ENCODE measurements at places on chromosomes 2 and 18.

DNA sequence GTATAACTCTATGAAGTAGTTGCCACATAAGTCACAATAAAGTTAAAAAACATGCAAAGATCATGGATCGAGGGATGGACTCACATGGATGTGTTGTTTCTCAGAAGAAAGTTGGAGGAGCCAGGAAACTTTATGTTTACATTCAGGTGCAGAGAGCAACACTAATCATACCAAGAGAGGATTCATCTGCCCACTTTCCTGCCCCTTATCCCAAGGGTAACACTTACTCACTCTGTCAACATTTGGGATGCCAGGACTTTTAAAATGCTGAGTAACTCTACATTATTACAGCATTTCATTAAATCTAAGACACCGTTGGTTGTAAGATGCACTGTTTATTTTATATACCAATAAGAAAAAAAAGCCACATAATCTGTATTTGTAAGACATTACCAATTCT, 170.4 kb downstream of the KCNE4 start:
- no peak for DNase-seq

DNA sequence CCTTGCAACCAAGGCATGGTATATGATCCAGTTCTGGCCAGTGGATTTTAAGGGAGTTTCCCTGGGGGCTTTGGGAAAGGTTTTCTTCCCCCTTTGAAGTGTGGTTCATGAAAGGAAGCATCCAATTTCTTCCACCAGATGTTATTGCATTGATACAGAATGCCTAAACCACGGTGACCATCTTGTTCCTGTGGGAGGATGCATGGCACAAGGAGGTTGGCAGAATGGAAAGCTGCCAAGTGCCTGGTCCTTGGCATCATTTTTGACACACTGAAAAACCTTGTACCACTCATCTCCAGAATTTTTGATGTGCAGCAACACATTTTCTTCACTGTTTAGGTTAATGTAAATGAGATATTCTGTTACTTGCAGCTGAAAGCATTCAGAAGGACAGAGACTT, 55.2 kb upstream of the CXCR4 start:
- DNase-seq, result no peak

DNA sequence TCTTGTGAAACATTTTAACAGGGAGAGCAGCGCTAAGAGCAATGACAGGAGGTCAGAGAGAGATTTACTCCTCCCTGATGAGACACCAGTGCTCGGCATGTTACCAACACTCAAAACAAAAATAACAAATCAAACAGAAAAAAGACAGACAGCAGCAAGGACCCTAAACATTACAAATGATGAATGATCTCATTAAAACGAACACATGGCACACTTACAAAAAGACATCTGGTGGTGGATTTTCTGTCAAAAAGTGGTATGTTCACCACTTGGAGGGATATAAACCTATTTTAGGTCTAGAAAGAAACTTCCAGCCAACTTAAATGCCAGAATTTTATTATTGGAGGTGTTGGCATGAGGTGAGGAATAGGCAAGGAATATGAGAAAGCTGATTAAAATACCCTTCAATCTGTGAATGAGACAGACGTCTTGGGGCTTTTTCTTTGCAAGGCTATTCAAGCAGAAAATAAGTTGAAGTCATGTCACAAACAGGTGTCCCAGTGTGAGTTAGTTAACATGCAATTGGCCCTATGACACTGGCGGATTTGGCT, 112.8 kb downstream of the PRELID3A start:
- DNase-seq, result no peak

- DNase-seq, result no peak
Measured at GRCh38 chr2:121288454-121289231, 3.6 kb upstream of the TFCP2L1 start.

DNA sequence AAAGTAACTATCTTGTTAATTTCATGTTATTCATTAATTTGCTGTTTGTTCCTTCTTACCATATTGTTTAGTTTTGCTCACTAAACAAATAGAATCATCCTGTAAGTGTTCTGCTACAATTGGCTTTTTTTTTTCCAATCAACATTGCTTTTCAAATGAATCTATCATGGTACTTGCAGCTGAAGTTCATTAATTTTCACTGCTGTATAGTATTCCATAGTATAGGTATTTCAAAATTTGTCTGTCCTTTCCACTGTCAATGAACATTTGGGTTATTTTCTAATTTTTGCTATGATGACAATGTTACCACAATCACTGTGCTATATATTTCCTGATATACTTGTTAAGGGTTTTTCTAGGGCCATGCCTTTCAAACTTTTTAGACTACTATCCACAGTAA, 89.0 kb upstream of the LYPD1 start:
- no peak for DNase-seq
